ENCODE measurements at places on chromosomes 1 and 21.

DNA sequence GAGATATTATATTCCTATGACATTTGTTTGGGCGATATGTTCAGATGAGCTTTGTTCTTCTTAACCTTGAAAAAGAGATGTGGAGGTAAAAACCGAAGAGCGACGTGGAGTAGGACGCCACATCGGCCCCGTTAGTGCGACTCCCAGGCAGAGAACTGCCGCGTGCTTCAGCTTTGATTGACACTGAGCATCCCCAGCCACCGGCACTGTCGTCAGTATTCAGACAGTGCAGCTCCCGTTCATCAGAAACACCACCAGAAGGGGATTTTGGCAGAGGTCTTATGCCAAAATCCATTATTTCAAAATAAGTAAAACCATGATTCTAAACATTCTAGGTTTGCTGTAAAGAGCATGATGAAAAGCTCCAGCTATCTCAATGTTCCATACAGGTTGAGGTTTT, 66.5 kb downstream of the AGPAT3 start:
- no peak for DNase-seq

DNA sequence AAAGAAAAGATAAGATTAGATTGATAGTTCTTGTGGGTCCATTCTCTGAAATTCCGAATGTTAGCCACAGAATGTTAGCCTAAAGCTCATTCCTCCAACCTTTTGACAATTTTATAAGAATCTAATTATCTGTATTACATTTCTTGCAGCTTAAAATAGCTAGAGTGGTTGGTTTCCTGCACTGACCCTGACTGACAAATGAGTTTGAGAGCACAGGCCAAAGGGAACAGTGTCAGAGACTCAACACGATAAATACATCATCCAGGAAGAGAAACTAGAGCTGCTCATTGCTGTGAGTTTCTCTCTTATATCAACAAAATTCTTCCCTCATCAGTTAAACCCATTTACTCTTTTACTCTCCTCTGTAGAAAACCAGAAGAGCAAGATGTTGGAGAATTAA, 82.1 kb upstream of the PPM1J start:
- no peak for DNase-seq

- DNase-seq, result no peak
Measured at GRCh38 chr1:87348341-87349019, 19.8 kb downstream of the LMO4 start.

DNA sequence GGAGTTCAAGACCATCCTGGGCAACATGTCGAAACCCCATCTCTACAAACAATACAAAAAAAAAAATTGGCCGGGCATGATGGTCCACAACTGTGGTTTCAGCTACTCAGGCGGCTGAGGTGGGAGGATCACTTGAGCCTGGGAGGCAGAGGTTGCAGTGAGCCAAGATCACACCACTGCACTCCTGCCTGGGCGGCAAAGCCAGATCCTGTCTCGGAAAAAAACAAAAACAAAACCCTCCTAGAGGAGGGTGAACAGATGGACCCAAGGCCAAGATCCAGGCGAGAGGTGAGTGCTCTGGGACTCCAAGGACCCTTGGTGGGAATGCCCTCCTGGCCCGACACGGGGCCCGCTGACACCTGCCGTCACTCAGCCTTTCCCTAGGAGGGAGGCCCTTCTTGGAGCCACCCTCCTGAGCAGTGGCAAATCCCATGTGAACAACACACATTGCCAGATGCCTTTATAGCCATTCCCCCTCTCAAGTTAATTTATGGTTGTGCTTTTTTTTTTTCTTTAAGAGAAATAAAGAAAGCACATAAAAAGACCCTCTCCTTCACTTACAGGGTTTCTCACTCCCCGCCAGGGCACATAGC, 380 bp downstream of the TFF2 start:
- no peak for DNase-seq

DNA sequence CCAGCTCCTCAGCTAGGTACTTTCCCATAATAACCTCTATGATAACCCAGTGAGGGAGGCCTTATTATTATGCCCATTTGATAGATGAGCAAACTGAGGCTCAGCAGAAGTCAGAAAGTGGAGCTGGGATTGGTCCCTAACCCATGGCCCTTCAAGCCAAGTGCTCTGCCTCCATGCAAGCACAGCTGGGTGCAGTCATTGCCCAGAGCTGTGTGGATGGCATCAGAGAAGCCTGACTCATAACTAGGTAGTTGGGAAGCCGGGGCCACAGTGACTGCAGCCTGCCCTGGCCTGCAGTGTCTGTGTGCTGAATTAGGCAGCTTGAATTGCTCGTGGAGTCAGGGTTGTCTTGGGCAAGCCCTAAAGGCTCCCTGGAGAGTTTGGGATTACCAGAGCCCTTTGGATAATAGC, 89.9 kb upstream of the SLC2A1 start:
- no peak for DNase-seq

GRCh38 chr1:247740721-247741120, 2.3 kb downstream of the OR14K1 start:
- DNase-seq, result no peak

DNA sequence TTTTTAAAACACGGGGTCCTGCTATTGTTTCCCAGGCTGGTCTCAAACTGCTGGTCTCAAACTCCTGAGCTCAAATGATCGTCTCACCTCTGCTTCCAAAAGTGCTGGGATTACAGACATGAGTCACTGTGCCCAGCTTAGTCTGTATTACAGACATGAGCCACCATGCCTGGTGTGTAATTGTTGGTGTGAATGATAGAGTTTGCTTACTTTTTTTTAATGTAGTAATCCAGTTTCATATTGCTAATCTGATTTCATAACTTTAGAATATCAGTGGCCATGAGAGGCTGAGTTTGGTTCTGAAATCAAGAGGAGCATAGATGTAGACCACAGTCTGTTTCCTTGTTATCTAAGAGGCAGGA, 3.4 kb downstream of the EPB41 start:
- peak; percentile 45 for DNase-seq

DNA sequence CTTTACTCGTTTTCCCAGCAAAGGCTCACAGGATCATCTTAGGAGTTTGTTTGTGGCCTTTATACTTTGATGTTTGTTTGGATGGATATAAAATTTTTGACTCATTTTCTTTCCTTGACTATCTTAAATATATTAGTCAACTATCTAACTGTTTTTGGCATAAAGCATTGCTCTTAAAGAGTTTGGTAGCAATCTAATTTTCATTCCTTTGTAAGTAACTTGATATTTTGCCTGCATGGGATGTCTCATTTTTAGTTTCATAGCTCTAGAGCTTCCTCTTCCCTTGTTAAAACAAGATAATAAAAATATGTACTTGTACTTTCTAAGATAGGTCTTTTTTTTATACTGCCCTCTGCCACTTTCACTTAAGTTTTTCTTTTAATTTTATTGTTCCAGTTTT, 161.9 kb downstream of the MAGI3 start:
- no peak for DNase-seq

- DNase-seq, result no peak
Measured at GRCh38 chr1:229993060-229993459, 74.0 kb upstream of the GALNT2 start.

GRCh38 chr1:114026797-114027196, 47.5 kb downstream of the OLFML3 start:
- DNase-seq, result no peak

DNA sequence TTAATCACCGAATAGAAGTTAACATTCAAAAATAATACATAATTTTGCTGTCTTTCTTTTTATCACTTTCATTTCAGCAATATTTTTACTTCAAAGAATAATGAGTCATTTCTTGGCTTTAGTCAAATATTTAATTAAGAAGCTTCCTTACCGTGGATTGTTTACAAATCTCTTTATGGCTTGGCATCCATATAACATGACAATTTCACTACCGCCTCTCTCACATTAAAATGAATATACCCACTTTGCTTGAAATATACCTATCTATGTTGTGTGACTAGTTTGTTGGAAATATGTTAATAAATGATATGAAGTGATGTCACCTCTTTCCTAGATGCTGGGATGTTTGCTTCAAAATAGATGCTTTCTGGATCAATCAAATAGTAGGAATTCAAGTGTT, 1203.9 kb downstream of the AMY1C start:
- DNase-seq, result no peak

- no peak for DNase-seq
Measured at GRCh38 chr1:150683914-150684313, 13.0 kb downstream of the GOLPH3L start.

DNA sequence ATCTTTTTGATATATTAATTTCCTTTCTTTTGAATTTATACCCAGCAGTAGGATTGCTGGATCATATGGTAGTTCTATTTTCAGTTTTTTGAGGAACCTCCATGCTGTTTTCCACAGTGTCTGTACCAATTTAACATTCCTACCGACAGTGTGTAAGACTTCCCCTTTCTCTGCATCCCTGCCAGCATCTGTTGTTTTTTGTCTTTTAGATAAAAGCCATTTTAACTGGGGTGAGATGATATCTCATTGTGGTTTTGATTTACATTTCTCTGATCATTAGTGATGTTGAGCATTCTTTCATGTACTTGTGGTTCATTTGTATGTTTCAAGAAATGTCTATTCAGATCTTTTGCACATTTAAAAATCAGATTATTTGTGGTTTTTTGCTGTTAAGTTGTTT, 62.4 kb upstream of the STUM start:
- peak; percentile 56 for DNase-seq

GRCh38 chr1:246805135-246805716, 81.0 kb downstream of the SCCPDH start:
- DNase-seq, result no peak

DNA sequence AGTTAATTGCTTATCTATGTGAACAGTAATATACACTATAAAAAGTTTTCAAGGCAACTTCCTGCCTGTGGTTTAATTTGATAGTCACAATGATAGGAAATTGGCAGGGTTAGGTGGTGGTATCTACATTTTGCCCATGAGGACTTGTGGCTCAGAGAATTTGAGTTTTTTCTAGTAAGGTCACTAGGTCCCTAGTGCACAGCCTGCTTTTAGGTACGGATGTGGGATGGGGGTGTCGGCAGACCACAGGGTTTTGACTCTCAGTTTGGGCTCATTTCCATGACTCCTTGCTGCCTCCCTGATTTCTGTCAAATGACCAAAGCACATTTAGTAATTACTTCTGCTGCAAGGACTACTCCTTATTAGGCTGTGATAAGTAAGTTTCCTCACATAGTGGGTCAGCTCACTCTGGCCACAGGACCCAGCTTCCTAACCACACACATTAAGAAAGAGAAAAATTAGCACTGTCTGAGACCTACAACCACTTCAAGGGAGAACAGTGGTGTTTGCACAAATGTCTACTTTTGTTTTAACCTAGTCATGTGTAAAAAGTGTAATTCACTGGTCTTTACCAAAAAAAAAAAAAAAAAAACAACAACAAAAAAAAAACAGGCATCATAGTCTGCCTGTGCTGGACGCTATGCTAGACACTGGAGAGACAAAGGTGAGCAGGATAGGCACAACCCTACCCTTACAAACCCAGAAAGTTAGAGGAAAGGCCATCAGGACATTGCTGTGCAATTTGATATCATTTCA, 43.7 kb downstream of the MRPL39 start:
- DNase-seq, result peak; percentile 63

DNA sequence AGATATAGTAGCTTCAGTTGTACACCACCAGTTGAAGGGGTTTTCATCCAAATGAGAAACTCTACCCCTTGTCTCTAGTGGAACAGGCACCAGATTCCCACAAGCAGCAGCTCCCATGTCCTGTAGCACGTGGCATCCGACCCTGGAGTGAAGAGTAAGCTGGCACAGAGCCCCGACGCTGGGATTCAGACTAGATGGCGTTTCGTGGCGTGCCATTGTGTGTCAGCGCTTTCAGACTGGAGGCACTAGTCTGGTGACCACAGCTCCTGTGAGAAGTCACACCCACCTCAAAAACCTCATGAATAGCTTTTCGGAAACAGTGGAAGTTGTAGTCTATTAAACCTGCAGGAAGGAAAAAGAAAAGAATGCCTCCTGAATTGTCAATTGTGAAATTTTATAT, 20.2 kb downstream of the RRAGC start:
- DNase-seq, result no peak

- no peak for DNase-seq
Measured at GRCh38 chr1:101017448-101017847, 8.1 kb downstream of the DPH5 start.

All from CD4-positive, alpha-beta memory T cell (primary cell).